ENCODE measurements at places on chromosomes 7 and 10.
A peak's percentile ranks its signal among the peaks of the same experiment; 100 is the strongest.

DNA sequence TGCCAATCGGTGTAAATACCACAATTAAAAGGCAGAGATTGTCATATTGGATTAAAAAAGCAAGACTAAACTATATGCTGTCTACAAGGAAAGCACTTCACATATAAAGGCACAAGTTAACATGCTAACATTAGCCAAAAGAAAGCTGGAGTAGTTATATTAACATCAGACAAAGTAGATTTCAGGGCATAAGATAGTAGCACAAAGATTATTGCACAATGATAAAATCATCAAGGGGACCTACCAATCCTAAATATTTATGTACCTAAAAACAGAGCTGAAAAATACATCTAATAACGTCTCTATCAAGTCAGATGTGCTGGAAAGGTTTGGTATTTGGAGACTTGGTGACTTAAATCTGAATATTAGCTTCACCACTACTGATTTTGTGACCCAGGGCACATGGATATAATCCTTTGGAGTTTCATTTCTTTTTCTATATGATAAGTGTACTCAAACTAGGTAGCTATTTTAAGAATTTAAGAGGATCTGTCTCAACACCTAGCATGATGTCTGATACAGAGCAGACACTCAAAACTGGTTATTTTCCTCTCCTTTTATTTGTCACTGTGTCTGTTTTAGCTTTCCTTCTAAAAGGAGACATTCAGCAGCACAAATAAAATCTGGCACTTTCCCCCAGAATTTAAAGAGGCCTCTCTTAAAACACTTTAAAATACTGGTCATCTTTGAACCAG is 156.5 kb downstream of the DOCK4 start:
- DNase-seq: no peak

GRCh38 chr7:5633161-5634106 is 148.0 kb downstream of the RNF216 start:
- no peak for DNase-seq

DNA sequence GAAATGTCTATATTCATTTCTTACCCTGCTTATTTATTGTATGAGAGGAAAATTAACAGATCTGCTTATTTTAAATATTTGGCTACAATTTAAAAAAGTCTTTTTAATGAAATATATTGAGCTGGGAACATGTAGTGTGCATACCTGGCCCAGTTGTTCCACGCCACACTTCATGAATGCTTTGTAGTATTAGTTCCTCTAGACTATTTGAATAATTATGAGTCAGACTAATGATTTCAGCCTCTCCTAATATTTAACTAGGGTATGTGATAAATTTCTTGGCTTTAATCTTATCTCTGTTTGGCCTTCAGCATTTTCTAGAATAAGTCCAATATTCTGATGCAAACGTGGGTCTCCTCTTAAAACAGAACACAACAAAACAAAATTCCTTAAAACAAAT is 226.6 kb downstream of the CREB5 start:
- no peak for DNase-seq

GRCh38 chr7:107494315-107494751 is 24.5 kb downstream of the GPR22 start:
- DNase-seq: no peak

DNA sequence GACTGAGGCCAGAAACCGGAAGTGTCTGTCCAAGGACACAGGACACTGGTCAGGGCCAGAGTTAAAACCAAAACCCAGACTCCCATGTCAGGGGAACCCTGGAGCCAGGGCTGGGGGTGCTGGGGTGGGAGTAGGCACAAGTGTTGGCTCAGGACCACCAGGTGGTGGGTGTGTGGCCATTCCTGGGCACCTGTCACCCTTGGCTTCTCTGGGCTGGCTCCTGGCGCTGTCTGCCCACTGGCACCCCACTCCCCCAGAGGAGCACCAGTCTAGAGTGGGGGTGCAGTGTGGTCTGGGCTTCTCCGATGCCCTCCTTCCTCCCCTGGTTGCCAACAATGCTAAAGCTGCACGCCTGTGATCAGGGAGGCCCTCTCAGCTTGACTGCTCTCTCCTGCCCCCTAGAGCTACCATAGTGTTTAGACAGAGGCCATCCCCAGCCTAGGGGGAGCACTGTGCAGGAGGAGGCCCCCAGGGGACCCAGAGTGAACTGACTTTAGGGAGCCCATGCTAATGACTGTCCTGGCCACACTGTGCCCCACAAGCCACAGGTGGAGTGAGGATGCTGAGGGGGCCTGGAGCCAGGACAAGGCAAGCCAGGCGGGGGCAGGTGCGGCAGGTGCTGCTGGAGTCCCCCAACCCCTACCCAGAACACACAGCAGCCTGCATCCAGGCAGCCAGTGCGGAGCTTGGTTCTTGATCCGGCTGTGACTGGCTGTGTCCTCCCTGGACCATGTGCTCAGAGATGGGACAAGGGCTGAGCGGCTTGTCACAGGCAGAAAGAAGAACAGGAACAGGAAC is 11.0 kb downstream of the RASGEF1A start:
- DNase-seq: peak; percentile 25

- no peak for DNase-seq
Observed at GRCh38 chr10:69446650-69447151, 4.6 kb upstream of the TSPAN15 start.

- no peak for DNase-seq
Observed at GRCh38 chr7:152636441-152636840, 39.5 kb downstream of the XRCC2 start.

DNA sequence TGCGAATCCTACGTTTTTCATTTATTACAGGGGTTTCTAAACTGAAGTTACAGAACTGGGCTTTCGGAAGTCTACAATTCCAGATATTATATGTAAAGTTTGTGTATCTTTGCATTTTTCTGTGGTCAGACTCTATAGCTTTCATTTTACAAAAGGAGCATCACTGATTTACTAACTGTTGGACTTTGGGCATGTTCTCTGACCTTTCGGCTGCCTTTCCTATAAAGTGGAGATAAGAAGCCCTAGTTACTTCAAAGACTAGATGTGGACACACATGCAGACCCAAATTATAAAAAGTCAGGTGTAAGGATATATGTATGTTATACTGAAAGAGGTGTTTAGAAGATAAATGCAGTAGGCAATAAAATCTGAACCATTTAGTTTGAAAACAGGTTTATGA is 126.6 kb upstream of the PRKCQ start:
- no peak for DNase-seq

GRCh38 chr7:87140271-87140748 is 11.9 kb upstream of the DMTF1 start:
- DNase-seq: no peak

DNA sequence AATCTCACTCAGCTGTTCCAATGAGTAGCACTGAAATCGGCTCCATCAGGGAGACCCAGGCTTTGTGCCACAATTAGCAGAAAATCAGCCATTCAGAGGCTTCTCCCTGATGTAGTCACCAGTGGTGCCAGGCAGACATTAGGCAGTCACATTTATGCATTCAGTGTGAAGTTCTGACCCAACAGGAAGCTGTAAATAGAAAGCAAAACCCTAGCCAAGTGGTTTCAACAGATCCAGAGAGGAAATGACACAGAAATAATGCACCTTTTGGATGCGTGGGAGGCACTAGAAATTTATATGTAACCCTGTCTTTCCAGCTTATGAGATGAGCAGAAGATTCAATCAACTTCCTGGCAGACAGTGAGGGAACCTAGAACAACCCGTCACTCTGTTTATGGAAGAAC is 186.4 kb downstream of the PDE1C start:
- DNase-seq: no peak
